ENCODE measurements at places on chromosomes 12 and 14. TPM values are rescaled to one million over a fixed set of nuclear protein-coding genes. Genes with fewer than 3 reads are reported as not detected.

GRCh38 chr12:7966563-7966962 lies 30.6 kb upstream of the SLC2A3 start:
- peak; percentile 6 for DNase-seq
- no peaks in the 10 kb centered on the region for H3K27me3 ChIP-seq
- H3K4me1 ChIP-seq: peaks cover 9% of the 10 kb centered on the region
- H3K27ac ChIP-seq: no peak overlapping the region
- H3K4me3 ChIP-seq: no peak overlapping the region
- H3K36me3 ChIP-seq: no peaks in the 10 kb centered on the region

DNA sequence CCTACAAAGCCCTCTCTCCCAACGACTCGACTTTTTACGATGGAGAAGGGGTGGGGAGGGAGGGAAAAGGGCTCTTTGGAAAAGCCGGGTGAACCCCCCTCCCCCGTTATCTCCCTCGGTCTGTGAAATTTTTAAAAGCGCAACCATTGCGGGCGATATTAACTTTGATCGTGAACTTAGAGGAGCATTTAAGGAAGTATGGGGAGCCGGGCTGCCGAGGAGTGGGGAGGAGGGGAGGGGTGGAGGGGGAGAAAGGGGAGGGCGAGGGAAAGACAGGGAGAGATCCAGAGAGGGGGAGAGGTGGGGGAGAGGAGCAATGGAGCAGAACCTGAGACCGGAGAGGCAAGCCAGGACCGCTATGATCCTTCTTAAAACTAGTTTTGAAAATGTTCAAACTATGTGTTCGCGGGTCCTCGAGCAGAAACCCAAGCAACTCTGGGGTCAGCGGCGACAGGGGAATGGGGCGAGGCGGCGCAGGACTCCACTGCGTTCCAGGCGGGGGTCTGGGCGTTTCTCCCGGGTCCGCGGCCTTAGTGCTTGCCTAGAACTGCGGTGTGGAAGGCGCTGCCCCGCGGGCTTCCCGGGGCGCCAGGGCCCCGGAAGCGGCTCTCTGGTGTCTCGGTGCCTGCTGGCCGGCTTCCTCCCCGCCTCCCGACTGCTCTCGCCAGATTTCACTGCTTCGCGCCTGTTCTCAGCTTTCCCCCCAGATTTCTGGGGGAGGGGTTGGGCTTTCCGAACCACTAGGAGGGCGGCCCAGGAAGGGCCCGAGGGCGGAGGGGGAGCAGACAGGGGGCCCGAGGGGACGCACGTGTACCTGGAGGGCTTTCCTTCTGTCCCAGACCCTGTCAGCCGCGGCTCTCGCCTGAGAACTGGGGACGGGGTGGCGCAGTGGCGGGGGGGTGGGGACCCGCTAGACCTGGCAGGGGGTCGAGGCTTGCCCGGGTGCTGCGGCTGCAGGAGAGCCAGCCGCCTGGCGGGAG lies at the start of gene HOTAIR:
Gene HOTAIR (minus strand): TSS at position 871 of the 980 bp plus-strand sequence.
- no peaks in the 10 kb centered on the region for H3K36me3 ChIP-seq
- H3K4me1 ChIP-seq: no peaks in the 10 kb centered on the region
- no peak within 1 kb of the TSS for H3K4me3 ChIP-seq
- no peak within 1 kb of the TSS for H3K27ac ChIP-seq

DNA sequence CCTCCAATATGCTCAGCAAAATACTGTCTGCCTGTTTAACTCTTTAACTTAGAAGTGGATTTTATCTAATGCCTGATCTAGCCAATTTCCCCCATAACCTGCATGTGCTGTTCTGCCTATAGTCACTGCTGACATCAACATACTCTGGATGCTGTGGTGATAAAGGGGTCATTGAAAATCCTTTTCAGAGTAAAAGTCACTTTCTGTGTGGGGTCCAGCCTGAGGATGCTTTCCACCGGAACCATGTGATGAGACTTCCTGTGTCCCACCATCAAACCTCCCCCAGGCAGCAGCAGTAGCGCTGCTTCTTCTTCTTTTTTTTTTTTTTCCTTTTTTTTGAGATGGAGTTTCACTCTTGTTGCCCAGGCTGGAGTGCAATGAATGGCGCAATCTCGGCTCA lies 607.0 kb downstream of the BCL11B start:
- no peaks in the 10 kb centered on the region for H3K36me3 ChIP-seq
- H3K4me1 ChIP-seq: no peaks in the 10 kb centered on the region

- DNase-seq: peak; percentile 2
- H3K27ac ChIP-seq: no peak overlapping the region
- no peaks in the 10 kb centered on the region for H3K4me1 ChIP-seq
- peaks cover 2% of the 10 kb centered on the region for H3K27me3 ChIP-seq
- H3K36me3 ChIP-seq: no peaks in the 10 kb centered on the region
Observed at GRCh38 chr14:88380405-88380804, 5.1 kb upstream of the SPATA7 start.

DNA sequence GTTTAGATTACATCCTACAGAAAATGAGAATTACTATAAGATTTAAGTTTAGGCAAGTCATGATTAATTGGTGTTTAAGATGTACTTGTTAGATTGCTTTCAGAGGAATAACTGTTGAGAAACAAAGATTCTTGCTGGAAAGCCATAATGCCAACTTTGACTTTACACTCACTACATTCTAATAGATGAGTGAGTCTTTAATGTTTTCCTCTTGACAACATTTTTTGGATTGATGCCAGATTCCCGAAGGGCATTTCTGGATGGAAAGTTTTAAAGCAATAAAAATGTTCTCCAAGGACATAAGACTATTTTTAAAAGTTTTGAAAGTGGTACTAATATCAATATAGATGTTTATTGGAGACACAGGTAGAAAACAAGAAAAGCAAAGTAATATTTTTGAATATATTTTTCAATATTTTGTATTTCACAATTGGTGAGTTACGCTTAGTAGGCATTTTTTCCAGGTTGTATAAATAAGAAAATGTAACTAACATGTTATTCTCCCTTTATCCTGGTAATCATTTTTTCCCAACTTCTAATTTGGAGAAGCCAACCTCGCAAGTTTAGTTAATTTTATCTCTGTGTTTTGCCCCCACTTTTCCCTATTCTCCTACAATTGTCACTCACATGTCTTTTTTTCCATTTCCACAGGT lies 307.3 kb downstream of the CEP128 start:
- H3K4me3 ChIP-seq: no peak overlapping the region
- H3K27me3 ChIP-seq: no peaks in the 10 kb centered on the region
- no peaks in the 10 kb centered on the region for H3K36me3 ChIP-seq
- H3K27ac ChIP-seq: no peak overlapping the region
- no peak for DNase-seq
- peaks cover 11% of the 10 kb centered on the region for H3K4me1 ChIP-seq

GRCh38 chr12:128814411-128815261 lies 9.1 kb downstream of the SLC15A4 start:
- no peak overlapping the region for H3K4me3 ChIP-seq
- peaks cover 4% of the 10 kb centered on the region for H3K36me3 ChIP-seq
- no peak for DNase-seq
- H3K27ac ChIP-seq: no peak overlapping the region
- no peaks in the 10 kb centered on the region for H3K27me3 ChIP-seq

- H3K4me1 ChIP-seq: no peaks in the 10 kb centered on the region
- no peak overlapping the region for H3K27ac ChIP-seq
- no peaks in the 10 kb centered on the region for H3K36me3 ChIP-seq
- peaks cover 2% of the 10 kb centered on the region for H3K27me3 ChIP-seq
- DNase-seq: no peak
Observed at GRCh38 chr12:117069926-117070900, 29.0 kb downstream of the TESC start.

Gene LUM
- total RNA-seq: 128 TPM

- no peaks in the 10 kb centered on the region for H3K27me3 ChIP-seq
- peak overlapping the region; percentile 18 for H3K4me3 ChIP-seq
- H3K27ac ChIP-seq: peak overlapping the region; percentile 86
- peak; percentile 91 for DNase-seq
- no peaks in the 10 kb centered on the region for H3K36me3 ChIP-seq
- peaks cover 34% of the 10 kb centered on the region for H3K4me1 ChIP-seq
Observed at GRCh38 chr12:94100211-94100627, 48.2 kb upstream of the PLXNC1 start.

DNA sequence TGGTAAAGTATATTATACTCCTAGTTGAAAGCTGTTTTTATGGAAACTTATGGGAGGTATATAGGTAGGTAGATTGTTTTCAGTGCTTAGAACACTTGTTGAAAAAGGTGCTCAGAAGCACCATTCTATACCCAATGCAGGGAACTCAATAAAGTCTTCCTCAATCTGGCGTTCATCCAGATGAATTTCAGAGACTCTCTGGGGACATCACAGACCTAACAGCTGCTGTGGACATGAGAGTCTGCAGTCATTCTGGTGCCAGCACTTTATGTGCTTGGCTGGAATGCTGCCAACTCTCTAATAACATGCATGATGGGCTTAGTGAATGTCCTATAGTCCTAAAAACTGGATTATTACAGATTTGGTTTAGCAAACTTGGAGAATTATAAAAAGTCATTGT lies 115.9 kb downstream of the NTN4 start:
- no peak for DNase-seq
- no peak overlapping the region for H3K27ac ChIP-seq
- H3K27me3 ChIP-seq: no peaks in the 10 kb centered on the region

- peaks cover 13% of the 10 kb centered on the region for H3K4me1 ChIP-seq
- no peak overlapping the region for H3K4me3 ChIP-seq
- no peaks in the 10 kb centered on the region for H3K36me3 ChIP-seq
- H3K27me3 ChIP-seq: no peaks in the 10 kb centered on the region
Observed at GRCh38 chr12:127230843-127231260, 1036.1 kb upstream of the TMEM132C start.

Gene STAC3
- total RNA-seq: 0.75 TPM

- H3K4me3 ChIP-seq: no peak overlapping the region
- no peak for DNase-seq
- no peak overlapping the region for H3K27ac ChIP-seq
Observed at GRCh38 chr14:77018785-77019184, 9.7 kb downstream of the IRF2BPL start.

GRCh38 chr12:121632069-121632970 lies 6.0 kb downstream of the ORAI1 start:
- H3K27ac ChIP-seq: no peak overlapping the region
- no peaks in the 10 kb centered on the region for H3K36me3 ChIP-seq
- no peaks in the 10 kb centered on the region for H3K27me3 ChIP-seq
- H3K4me1 ChIP-seq: peaks cover 24% of the 10 kb centered on the region
- H3K4me3 ChIP-seq: no peak overlapping the region

Gene RNU6-7
- total RNA-seq: not detected

GRCh38 chr14:24631749-24632335 lies 2.1 kb downstream of the GZMB start:
- no peaks in the 10 kb centered on the region for H3K36me3 ChIP-seq
- no peaks in the 10 kb centered on the region for H3K4me1 ChIP-seq
- DNase-seq: no peak
- no peak overlapping the region for H3K4me3 ChIP-seq

DNA sequence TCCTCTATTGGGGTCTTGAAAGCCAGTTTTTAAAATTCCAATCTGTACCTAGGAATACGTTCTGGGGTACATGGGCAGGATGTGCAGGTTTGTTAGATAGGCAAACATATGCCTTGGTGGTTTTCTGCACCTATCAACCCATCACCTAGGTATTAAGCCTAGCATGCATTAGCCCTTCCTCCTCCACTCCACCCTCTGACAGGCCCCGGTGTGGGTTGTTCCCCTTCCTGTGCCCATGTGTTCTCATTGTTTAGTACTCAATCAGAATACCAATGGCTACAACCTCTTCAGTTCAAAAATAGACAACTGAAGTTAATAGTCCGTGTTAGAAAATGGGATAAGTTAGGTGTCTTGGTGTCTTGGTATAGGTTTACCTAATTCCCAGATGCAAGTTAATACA lies 3.4 kb downstream of the NTS start:
- no peak for DNase-seq
- no peaks in the 10 kb centered on the region for H3K27me3 ChIP-seq
- H3K27ac ChIP-seq: no peak overlapping the region
- H3K36me3 ChIP-seq: no peaks in the 10 kb centered on the region

Gene SIX4
- 14.0 TPM for total RNA-seq

- peak within 1 kb of the TSS; percentile 80 for H3K27ac ChIP-seq
- H3K4me1 ChIP-seq: peaks cover 19% of the 10 kb centered on the region
- H3K36me3 ChIP-seq: peaks cover 6% of the 10 kb centered on the region
- peak; percentile 42 for DNase-seq
Observed at GRCh38 chr12:6827982-6828780, at the start of gene P3H3. Gene P3H3, plus strand, starts transcription at chr12:6828407. Its CDS starts 34 bp downstream, at chr12:6828441.

DNA sequence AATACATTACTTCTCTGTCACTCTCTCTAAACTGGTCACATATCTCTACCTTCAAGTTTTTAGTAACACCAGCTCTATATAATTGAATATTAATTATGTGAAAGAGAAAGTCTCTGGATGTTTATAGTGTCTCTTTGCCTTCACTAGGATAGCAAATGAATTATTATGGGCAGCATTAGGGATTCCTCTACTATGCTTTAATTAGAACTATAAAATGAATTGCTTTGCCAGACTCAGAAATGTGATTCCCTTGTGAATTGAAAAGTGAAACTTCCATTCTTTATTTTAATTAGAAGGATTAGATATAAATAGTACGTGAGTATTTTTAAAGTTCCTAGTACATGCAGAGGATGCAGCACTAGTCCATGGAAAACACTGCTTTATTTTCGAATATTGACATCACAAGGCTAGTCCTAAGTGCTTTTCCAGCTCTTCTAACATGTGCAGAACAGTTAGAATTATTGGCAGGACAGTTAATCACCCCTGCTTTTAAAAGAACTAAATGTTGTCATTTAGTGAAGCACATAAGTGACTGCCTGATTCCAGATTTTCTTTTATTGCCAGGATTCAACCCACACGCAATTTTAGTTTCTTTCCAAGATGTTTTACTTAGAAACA lies 23.0 kb upstream of the REP15 start:
- H3K4me3 ChIP-seq: no peak overlapping the region
- DNase-seq: no peak
- H3K36me3 ChIP-seq: peaks cover 14% of the 10 kb centered on the region
- H3K27me3 ChIP-seq: no peaks in the 10 kb centered on the region

DNA sequence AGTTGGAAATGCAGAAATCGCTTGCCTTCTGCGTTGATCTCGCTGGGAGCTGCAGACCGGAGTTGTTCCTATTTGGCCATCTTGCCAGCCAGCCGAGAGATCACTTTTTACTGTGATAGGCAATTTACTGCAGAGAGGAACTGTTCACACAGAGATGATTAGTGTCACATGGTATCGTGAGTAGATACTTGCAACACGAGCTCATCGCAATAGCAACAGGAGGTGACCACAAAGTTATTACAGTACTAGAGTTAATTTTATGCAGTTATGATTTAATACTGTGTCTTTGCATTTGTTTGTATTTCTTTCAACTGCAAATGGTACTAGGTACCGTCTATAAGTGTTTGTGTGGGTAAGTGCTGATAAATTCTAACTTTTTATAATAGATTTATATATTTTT lies 27.8 kb downstream of the NOPCHAP1 start:
- H3K4me1 ChIP-seq: no peaks in the 10 kb centered on the region
- H3K4me3 ChIP-seq: no peak overlapping the region
- peak; percentile 41 for DNase-seq
- no peak overlapping the region for H3K27ac ChIP-seq
- peaks cover 2% of the 10 kb centered on the region for H3K36me3 ChIP-seq
- H3K27me3 ChIP-seq: no peaks in the 10 kb centered on the region

DNA sequence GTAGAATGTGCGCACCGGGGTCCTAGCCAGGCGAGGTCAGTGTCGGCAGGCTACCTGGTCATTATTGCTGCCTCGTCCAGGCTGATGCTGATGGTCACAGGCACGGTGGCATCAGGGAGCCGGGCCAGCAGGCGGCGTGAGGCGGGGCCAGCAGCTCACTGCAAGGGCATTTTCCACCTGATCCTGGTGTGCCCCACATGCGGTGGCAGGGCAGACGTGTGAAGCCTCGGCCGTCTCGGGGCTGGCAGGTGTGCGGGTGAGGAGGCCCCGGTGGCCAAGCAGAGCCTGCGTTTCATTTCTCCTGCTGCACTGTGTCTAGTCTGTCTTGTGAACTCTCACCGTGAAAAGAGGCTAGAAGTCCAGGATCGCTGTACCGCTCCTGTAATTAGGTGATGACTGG lies 12.0 kb upstream of the AMN start:
- DNase-seq: no peak
- no peaks in the 10 kb centered on the region for H3K36me3 ChIP-seq
- H3K4me1 ChIP-seq: no peaks in the 10 kb centered on the region
- H3K4me3 ChIP-seq: no peak overlapping the region
- no peaks in the 10 kb centered on the region for H3K27me3 ChIP-seq
